ENCODE measurements at places on chromosomes 2 and 18.

GRCh38 chr2:133503323-133503722 is 64.9 kb downstream of the NCKAP5 start:
- peak; percentile 44 for DNase-seq

- DNase-seq, result peak; percentile 25
Observed at GRCh38 chr2:102664471-102664909, 45.1 kb downstream of the SLC9A2 start.

DNA sequence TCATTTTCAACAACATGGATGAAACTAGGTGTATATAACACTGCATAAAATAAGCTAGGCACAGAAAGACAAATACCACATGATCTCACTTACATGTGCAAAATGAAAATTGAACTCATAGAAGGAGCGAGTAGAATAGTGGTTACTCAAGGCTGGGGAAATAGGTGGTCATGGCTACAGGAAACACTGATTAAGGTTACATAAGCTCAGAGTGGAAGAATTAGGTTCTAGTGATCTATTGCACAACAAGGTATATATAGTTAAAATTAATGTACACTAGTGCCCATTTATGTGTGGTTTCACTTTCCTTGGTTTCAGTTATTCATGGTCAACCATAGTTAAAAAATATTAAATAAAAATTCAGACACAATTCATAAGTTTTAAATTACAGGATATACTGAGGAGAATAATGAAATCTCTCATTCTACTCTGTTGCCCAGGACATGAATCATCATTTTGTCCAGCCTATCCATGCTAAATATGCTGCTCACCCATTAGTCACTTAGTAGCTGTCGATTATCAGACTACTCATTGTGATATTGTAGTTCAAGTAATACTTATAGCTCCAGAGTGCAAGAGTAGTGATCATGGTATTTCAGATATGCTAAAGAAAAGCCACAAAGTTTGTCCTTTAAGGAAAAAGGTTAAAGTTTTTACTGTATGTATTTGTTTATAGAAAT is 1530.9 kb upstream of the LRRTM1 start:
- no peak for DNase-seq

GRCh38 chr2:219448099-219448775 is 13.6 kb downstream of the SPEG start:
- DNase-seq, result no peak

GRCh38 chr2:137237055-137237454 is 471.7 kb downstream of the THSD7B start:
- no peak for DNase-seq

- no peak for DNase-seq
Observed at GRCh38 chr18:26003817-26004216, 86.6 kb downstream of the SS18 start.

GRCh38 chr18:58532972-58533371 is 95.9 kb downstream of the ALPK2 start:
- no peak for DNase-seq

DNA sequence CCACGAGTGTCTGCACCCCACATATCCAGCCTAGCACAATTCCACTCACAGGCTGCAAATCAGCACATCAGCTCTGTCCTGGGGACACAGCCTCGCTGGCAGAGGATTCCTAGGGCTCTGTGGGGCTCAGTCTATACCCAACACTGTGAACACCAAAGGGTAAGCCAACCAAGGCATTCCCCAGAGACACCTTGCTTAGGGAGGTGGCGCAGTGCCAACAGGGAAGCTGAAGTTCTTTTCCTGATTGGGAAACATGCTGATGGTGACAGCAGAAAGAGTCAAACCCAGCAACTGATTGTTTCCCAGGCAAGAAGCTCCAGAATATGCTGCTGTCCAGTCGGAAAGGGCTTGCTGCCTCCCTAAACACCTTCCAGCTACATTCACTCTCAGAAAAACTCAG is 55.8 kb downstream of the TTC32 start:
- no peak for DNase-seq

DNA sequence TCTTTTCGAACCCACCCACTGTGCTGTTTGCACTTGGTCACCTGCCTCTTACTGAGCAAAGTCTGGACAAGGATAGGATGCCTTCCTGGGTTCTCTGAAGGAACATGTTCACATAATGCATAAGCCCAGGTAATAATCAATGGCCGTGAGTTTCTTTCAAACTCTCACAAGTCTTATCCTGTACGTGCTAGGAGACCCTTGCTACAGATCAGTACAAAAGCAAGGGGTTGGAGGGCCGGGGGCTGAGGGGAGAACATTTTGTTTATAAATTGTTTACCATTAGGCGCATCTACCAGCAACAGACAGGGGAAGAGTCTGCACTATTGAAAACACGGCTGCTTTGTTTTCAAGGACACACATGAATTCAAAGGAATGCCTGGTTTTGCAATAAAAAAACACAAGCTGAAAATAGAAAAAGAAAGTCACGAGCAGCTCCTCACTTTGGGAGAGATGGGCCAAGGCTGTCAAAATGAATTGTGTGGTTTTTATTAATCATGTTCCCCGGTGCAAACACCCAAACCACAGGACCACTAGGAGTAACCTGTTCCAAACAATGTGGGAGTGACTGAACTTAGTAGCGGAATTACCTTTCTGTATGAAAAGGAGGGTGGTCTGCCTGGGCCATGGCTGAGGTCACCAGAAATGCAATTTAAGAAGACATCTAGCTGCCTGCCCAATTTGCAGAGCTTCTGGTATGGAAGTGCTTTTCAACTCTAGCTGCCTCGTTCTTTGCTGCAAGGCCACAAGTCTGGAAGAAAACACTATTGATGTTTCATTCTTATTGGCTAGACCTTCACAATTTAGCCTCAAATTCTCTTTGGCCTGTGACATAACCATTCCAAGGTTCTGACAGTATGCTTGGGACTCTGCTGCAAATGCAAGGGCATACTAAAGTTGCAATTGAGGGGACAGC is 73.5 kb downstream of the CCBE1 start:
- no peak for DNase-seq

DNA sequence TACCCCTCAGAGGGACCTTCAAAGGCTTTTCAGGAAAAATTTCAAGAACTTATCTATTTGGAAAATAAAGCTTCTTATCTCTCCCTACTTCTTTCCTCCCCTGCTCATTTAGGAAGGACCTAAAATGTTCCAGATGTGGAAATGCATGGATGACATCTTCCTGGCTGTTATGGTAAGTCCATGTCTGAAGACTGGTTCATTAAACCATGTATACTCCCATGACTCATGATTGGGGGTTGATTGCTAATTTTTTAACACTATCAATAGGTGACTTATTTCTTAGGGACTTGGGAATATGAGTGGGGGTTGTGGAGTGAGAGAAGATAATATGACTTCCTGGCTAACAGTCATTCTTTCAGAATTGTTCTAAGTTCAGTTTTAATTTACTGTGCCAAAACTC is 104.0 kb upstream of the PARD3B start:
- DNase-seq, result no peak

GRCh38 chr2:45974056-45974455 is 322.6 kb downstream of the PRKCE start:
- peak; percentile 64 for DNase-seq

- DNase-seq, result no peak
Observed at GRCh38 chr2:23604731-23605130, 219.8 kb downstream of the KLHL29 start.

- no peak for DNase-seq
Observed at GRCh38 chr18:13370995-13371625, 152.6 kb downstream of the LDLRAD4 start.

DNA sequence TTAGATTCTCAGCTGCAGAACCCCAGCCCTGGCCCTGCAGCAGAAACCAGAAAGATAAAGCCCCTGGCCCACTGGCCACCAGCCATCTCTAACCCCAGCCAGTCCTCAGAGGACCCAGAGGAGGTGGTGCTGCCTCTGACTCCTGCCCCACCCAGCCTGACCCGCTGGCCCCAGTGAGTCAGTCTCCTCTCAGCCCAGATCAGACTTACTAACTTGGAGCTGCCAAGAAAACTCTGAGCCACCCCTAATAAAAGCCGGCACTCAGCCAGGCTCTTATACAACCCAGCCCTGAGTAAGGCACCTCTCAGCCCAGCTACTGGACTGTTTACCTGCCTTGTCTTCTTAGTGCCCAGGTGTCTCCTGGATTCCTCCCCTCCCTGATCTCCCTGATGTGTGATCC is 2.0 kb downstream of the SLC14A2 start:
- no peak for DNase-seq

GRCh38 chr2:224103651-224104050 is 64.6 kb upstream of the SERPINE2 start:
- no peak for DNase-seq

- DNase-seq, result no peak
Observed at GRCh38 chr2:125746321-125747164, 909.4 kb upstream of the GYPC start.

- DNase-seq, result no peak
Observed at GRCh38 chr2:185757356-185757755, 18.8 kb downstream of the FSIP2 start.

- no peak for DNase-seq
Observed at GRCh38 chr2:41764919-41765318, 282.9 kb upstream of the PKDCC start.

GRCh38 chr2:179129574-179130238 is 79.8 kb upstream of the CCDC141 start:
- no peak for DNase-seq

- no peak for DNase-seq
Observed at GRCh38 chr18:10086458-10087210, 172.8 kb downstream of the VAPA start.

GRCh38 chr2:156323754-156324153 is 8.8 kb downstream of the NR4A2 start:
- no peak for DNase-seq

DNA sequence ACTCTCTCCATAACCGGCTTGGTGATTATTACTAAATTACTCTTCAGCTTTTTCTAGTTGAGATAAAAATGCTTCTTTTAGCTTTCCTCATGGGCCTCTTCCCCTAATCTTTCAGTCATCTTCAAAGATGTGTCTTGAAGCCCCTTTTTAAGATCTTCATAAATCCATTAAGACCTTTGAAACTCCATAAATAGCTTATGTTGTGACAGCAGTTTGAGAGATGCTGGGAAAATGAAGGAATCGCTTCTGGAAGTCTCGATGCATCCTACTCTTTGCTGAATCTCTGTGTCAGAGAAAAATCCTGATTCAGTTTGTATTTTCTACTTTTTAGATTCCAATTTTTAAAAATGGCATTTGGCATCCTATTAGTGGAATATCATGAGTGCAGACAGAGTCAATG is 13.0 kb downstream of the SCYGR4 start:
- DNase-seq, result no peak

DNA sequence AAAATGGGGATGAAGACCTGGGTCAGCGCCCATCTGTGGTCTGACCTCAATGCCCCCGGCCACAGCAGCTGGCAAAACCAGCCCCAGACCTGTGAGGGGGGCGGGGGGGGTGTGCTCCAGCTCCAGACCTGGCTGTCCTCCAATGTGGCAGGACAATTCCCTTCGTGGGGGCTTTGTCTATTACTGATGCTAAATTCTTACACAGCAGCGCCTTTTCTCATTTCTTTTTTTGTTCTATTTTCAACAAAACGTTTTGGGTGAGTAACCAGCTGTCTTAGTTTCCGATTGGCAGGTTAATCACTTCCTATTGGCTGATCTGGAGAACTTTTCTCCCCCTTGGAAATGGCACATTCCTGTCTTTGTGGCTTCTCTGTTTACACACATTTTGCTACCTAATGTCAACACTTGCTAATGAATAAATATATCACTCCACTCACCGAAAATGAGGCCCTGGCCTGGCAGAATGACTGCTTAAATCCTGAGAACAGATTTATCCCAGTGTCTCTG is 4.4 kb downstream of the SMAD7 start:
- no peak for DNase-seq

GRCh38 chr2:203498161-203498560 is 36.9 kb downstream of the RAPH1 start:
- DNase-seq, result no peak

- DNase-seq, result no peak
Observed at GRCh38 chr18:50626317-50626716, 66.4 kb downstream of the MAPK4 start.

DNA sequence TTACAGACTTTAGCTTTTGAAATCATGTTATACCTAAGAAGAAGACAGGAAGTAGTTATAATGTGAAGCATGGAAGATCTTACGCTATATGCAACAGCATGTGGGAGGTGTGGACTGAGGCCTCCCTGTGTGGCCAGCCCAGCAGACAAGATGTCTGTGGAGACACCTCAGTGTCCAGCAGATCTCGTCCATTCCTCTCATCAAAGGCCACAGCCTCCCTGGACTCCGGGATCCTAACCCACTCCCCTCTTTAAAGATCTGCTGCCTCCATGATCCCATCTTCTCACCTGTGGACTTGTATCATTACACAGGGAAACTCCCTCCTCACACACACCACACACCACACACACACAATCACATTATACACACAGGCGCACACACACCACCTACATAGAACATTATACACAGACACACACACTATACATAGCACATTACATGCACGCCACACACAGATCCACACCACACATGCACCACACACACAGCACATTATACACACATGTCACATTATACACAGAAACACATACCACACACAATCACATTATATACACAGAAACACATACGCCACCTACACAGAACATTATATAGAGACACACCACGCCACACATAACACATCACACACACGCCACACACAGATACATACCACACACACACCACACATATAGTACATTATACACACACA is 89.5 kb downstream of the PXDN start:
- DNase-seq, result no peak

DNA sequence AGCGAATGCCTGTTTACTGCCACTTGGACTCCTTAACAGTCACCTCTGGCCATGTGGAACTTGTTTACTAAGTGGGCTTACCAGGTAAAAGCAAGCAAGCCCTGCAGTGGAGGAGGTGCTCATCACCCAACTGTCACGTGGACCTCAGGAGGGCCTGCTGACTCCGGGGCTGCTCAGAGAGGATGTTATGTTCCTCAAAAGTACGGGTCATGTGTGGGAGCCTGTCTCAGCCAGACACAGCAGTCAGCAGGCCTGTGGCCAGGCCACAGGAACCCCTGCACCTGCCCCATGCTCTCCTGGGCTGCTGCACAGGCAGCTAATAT is 36.2 kb downstream of the AMER3 start:
- DNase-seq, result no peak

- no peak for DNase-seq
Observed at GRCh38 chr2:109321570-109321969, 192.6 kb downstream of the SH3RF3 start.

DNA sequence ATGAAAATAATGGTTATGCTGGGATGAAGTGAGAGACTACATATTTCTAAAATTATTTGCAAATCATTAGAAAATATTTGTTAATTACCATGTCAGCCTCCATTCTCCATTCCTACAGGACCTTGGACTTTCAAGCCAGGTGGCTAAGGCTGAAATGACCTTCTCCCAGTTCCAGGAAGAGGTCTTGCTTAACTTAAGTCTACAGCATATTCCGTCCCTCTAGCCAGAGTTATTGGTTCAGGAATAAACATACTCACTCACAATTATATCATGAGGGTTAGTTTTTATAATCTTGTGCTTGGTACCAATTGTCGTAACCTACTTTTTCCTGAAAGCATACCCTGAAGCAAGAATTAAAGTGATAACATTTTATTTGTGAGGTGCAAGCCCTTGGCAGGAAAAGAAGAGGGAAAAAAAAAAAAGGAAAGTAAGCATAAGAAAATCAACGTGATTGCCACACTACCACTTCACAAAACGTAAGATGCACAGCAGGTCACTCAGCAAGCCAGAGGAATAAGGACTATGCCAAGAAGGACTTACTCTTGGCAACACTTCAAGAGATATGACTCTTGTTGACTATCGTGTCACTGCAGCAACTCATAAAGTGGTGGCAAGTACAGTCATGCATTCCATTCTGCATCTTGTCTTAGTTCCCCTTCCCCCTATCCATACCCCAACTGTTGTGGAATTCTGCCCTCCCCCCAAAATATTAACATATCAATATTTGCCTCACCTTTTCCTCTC is 479.1 kb downstream of the MBD2 start:
- no peak for DNase-seq
